ENCODE measurements at places on chromosomes 12 and 14. TPM values are rescaled to one million over a fixed set of nuclear protein-coding genes. Genes with fewer than 3 reads are reported as not detected.

DNA sequence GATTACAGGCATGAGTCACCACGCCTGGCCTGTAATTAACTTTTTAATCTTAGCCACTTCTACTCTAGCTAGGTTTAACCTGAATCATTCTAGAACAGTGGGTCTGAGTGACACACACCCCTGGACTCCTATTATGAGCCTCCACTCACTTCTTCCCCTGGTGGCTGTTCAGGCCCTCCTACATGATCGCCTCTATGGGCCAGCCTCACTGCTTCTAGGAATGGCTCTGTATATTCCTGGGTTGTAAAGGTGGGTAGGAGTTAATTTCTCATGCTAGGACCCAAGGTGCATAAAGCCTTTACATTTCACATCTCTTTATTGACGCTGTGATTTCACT is 8.0 kb upstream of the RNU6-8 start:
- DNase-seq = no peak

DNA sequence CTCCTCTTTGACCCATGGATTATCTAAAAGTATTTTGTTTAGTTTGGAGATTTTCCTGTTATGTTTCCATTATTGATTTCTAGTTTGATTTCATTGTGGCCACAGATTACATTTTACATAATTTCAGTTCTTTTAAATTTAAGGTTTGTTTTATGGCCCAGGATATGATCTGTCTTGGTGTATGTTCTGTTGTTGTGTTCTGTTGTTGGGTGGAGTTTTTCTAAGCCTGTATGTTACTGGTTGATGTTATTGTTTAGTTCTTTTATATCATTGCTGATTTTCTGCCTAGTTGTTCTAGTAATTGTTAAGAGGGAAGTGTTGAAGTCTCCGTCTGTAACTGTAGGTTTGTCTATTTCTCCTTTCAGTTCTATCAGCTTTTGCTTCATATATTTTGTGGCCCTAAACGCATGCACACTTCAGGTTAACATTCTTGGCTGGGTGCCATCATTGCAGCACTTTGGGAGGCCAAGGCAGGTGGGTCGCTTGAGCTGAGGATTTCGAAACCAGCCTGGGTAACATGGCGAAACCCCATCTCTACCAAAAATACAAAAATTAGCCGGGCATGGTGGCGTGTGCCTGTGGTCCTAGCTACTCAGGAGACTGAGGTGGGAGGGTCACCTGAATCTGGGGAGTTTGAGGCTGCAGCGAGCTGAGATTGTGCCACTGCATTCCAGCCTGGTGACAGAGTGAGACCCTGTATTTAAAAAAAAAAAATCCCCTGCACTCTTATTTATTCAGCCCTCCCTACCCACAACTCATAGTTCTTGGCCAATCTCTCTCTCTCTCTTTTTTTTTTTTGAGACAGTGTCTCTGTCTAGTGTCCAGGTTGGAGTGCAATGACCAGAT is 28.1 kb upstream of the CFL2 start:
- no peak for DNase-seq

DNA sequence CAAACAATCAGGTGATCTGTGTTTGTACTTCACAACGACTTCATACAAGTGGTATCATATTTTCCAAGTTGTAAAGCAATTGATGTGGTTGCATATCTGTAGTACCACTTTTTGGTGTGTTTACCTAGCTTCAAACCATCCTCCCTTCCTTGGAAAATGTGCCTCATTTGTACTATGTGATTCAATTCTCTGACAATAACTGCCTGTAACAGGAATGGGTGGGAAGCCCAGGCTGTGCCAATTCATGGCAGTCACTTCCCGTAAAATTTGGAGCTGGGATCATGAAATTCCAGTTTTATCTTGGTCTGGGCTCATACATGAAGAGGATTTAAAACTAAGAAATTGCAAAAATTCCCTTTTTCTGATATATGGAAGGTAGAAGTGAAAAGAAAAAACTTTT is 250.1 kb downstream of the DIO2 start:
- DNase-seq = no peak

DNA sequence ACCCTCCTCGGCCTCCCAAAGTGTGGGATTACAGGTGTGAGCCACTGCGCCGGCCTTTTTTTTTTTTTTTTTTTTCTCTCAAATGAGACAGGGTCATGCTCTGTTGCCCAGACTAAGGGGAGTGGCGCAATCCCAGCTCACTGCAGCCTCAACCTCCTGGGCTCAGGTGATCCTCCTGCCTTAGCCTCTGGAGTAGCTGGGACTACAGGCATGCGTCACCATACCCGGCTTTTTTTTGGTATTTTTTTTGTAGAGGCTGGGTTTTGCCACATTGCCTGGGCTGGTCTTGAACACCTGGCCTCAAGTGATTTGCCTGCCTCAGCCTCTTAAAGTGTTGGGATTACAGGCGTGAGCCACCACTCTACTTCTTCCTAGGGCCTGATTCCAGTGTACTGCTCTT is 18.7 kb downstream of the FUT8 start:
- no peak for DNase-seq

- DNase-seq = no peak
Observed at GRCh38 chr12:53982648-53983567, 2.0 kb upstream of the HOXC10 start.

- DNase-seq = no peak
Observed at GRCh38 chr14:93049315-93049714, 66.4 kb downstream of the ITPK1 start.

The A2M gene
- total RNA-seq = 2,807 TPM

- DNase-seq = no peak
Observed at GRCh38 chr12:92431146-92431545, 271.6 kb upstream of the PLEKHG7 start.

GRCh38 chr14:73457041-73457923 is 1.1 kb downstream of the NUMB start:
- DNase-seq = no peak

DNA sequence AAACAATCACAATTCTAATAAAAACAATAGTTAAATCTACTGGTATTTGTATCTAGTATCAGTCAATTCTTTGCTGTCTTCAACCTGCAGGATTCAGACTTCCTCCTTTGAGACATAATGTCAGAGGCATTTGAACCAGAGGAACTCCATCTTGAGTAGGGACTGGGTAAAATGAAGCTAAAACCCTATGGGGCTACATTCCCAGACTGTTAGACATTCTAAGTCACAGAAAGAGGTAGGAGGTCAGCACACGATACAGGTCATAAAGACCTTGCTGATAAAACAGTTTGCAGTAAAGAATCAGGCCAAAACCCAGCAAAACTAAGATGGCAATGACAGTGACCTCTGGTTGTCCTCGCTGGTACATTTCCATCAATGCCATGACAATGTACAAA is 48.2 kb upstream of the MAP3K9 start:
- DNase-seq = no peak

DNA sequence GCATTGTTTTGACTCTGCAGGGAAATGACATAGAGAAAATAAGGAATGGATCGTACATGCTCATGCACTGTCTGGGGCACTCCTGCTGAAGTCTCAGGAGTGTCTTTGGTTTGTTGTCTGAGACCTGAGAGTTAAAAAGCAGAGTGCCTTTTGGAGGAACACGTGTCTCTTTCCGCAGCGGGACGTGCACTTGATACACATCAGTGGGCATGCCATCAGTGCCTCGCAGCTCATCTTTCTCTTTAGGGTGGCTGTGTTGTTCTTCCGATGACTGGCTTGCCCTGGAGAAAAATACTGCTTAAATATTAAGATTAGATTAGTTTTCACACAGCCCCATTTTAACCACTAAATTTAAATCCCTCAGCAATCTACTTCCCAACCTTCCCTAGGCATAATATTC is 835.9 kb downstream of the DIO2 start:
- no peak for DNase-seq

The CFAP54 gene
- not detected for total RNA-seq
